ENCODE measurements at places on chromosomes 1 and 21. TPM values are rescaled to one million over a fixed set of nuclear protein-coding genes. Genes with fewer than 3 reads are reported as not detected.

Gene ARMH1
- total RNA-seq = 79.9 TPM

DNA sequence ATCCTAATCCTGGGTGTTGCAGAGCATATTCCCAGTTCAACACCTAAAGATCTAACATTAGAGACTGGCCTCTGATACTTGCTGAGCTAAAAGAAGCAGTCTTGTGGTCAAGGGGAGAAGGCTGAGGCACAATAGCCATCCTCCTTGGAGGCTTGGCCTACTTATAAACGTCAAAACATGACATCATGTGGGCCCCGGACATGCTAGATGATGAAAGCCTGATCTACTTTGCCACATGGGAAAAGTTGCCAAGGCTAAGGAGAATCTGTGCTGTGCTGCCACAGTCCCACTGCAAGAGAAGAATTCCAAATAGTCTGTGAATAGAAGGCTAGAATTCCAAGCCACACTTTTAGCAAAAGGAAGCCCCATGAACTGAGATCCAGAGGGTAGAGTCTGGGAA, 43.9 kb upstream of the SAMD13 start:
- DNase-seq = no peak

Gene TNFRSF8
- total RNA-seq = not detected

Gene SEMA4A
- 10.1 TPM for total RNA-seq

DNA sequence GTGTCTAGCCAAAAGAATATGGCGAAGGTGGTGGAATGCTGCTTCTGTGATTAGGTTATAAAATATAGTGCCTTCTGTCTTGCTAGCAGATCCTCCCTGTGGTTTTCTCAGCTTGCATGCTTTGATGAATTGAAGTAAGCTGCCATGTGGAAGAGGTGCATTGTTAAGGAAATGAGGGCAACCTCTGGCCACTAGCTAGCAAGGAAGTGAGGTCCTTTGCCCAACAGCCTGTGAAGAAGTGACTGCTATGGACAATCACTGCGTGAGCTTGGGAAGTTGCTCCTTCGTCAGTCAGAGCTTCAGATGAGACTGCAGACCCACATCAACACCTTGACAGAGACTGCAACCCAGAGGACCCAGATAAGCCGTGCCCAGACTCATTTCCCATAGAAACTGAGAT, 109.4 kb downstream of the GIPC2 start:
- DNase-seq = no peak

GRCh38 chr21:34743831-34744230, 75.0 kb downstream of the CLIC6 start:
- no peak for DNase-seq

Gene OLFML3
- 0.30 TPM for total RNA-seq

- DNase-seq = no peak
Observed at GRCh38 chr1:98157524-98158313, 236.9 kb upstream of the DPYD start.
